ENCODE measurements at places on chromosomes 1 and 21.

DNA sequence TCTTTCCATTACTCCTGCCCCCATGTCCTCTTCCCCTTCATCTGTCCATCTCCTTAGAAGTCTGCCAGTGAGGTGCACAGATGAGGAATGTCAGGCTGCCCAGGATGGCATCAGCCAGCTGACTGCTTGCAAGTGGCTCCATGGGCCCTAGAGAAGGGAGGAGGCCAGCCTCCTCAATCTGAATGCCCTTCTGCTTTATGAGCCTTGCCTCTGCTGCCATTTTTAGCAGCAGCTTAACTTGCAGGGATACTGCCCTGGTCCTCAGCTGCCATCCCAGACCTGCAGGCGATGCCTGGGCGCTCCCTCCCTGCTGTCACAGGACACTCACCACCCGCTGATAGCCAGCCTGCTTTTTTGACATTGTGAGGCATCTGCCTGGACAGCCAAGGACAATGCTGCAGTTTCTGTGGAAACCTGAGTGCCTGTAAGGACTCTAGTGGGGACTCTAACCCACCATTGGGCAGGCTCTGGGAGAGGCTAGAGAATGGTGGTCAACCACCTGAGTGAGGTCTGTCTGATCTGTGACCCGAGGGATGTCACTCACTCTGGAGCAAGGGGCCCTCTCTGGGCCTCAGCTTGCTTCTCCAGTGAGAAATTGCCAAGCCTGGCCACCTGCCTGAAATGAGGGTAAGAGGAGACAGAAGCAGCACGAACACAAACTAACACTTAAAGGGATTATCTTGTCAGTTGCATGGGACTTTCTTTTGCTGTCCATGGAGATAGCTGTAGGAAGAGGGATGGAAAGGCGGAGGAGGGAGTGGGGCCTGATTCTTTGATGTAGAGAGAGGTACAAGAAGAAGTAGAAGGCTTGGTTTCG, 185.0 kb downstream of the MIS18A start:
- no peak for DNase-seq
- no peaks in the 10 kb centered on the region for H3K27me3 ChIP-seq
- no peaks in the 10 kb centered on the region for H3K36me3 ChIP-seq
- no peak overlapping the region for H3K4me3 ChIP-seq

DNA sequence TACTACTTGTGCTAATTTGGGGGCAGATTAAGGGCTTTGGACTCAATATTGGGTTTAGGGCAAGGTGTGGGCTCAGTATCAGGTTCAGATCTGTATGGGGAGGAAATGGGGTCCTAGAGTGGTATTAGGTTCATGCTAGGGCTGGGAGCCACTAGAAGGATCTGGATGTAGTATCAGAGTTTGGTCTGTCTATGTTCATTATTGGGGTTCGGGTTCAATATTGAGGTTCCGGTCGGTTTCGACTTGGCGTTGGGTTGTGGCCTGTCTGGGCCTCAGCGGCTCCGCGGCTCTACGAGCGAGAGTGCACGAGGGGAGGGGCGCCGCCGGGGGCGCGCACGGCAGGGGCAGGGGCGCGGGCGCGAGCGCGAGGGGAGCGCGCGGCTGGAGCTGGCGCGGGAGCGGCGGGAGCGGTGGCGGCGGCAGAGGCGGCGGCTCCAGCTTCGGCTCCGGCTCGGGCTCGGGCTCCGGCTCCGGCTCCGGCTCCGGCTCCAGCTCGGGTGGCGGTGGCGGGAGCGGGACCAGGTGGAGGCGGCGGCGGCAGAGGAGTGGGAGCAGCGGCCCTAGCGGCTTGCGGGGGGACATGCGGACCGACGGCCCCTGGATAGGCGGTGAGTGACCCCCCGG, at the start of gene PTPRF:
Gene PTPRF (plus strand): TSS at position 401 of the 624 bp plus-strand sequence. CDS start 14,193 bp downstream, outside the sequence.
- no peaks in the 10 kb centered on the region for H3K36me3 ChIP-seq
- peak within 1 kb of the TSS; percentile 98 for H3K27ac ChIP-seq
- no peaks in the 10 kb centered on the region for H3K27me3 ChIP-seq
- peaks cover 13% of the 10 kb centered on the region for H3K4me1 ChIP-seq
- H3K4me3 ChIP-seq = peak within 1 kb of the TSS; percentile 59

DNA sequence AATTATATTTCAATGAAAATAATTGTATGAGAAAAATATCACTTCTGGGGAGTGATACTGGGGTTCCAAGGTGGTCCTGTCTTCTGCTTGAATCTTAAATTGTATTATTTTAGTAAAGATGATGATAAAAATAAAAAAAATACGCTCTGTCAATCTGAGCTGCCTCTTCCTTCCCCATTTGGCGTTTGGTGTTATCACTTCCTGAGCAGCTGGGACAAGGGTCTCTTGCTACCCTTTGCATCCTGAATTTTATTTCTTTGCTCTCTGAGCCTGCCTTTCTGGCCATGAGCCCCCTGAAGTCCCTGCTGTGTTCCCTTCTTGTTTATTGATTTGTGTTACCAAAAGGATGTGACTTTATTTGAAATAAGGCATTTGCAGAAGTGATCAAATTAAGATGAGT, 111.0 kb downstream of the KCNJ6 start:
- H3K4me1 ChIP-seq = no peaks in the 10 kb centered on the region
- no peak overlapping the region for H3K27ac ChIP-seq
- no peaks in the 10 kb centered on the region for H3K27me3 ChIP-seq
- H3K4me3 ChIP-seq = no peak overlapping the region
- H3K36me3 ChIP-seq = no peaks in the 10 kb centered on the region

GRCh38 chr1:15788624-15789301, 18.7 kb downstream of the UQCRHL start:
- H3K36me3 ChIP-seq = no peaks in the 10 kb centered on the region
- H3K27me3 ChIP-seq = no peaks in the 10 kb centered on the region

- H3K36me3 ChIP-seq = no peaks in the 10 kb centered on the region
- H3K4me1 ChIP-seq = no peaks in the 10 kb centered on the region
- no peak overlapping the region for H3K27ac ChIP-seq
- H3K4me3 ChIP-seq = no peak overlapping the region
- DNase-seq = no peak
Measured at GRCh38 chr1:30524840-30525617, 198.4 kb downstream of the MATN1 start.

DNA sequence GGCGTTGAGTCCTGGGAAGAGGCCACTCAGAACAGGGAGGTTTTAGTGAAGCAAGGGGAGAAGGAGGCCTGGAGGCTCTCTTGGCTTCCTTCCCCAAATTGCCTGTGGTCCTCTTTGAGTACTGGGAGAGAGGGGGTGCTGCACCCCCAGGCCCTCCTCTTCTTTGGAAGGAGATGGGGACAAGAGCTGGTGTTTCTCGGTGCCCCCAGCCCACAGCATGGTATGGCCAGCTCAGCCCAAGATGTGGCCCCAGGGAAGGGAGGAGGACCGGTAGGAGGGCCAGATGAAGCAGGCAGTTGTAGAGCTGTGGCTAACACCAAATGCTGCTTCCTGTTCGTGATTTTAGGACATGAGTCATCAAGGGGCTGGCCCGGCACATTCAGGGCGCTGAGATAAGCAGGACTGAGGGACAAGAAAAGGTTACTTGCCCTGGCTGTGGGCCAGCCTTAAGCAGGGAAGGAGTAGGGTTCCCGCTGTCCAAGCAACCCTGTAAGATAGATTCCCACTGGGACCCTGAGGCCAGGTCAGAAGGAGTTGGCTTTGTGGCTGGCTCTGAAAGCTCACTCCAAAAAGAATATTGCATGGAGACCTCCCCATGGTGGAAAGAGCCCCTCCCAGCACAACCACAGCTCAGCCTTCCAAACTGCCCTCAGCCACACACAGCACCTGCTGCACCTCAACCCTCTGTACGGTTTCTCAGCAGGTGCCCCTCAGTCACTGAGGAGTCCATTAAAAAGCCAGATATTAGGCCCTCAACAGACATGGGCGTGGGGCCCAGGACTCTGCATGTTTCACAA, 4.9 kb upstream of the TNFRSF1B start:
- no peaks in the 10 kb centered on the region for H3K36me3 ChIP-seq
- H3K4me1 ChIP-seq = no peaks in the 10 kb centered on the region
- peak; percentile 73 for DNase-seq
- H3K27me3 ChIP-seq = no peaks in the 10 kb centered on the region

- no peak overlapping the region for H3K4me3 ChIP-seq
- no peaks in the 10 kb centered on the region for H3K4me1 ChIP-seq
- H3K27me3 ChIP-seq = no peaks in the 10 kb centered on the region
- no peak for DNase-seq
- H3K36me3 ChIP-seq = no peaks in the 10 kb centered on the region
- H3K27ac ChIP-seq = no peak overlapping the region
Measured at GRCh38 chr1:218694636-218695035, 349.5 kb downstream of the TGFB2 start.

DNA sequence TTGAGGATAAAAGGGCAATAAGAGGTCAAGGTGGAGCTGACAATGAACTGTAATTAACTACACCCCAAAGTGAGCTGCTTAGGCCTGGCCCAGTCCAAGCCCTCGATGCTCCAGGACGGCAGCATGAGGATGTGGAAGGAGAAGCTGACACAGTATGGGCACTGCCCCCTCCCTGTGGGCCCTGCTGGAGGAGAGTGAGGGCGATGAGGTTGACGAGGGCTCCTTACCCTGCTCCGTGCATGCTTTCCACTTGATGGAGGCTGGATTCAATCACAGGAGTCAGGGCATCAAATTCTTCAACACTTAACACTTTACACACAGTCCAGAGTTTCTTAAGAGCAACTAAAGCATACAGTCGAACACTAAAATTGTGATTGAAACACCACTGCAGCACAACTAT, 32.4 kb downstream of the COA6 start:
- no peaks in the 10 kb centered on the region for H3K27me3 ChIP-seq
- no peaks in the 10 kb centered on the region for H3K36me3 ChIP-seq
- no peak overlapping the region for H3K4me3 ChIP-seq
- H3K4me1 ChIP-seq = no peaks in the 10 kb centered on the region
- H3K27ac ChIP-seq = no peak overlapping the region
- no peak for DNase-seq

GRCh38 chr21:41634211-41634694, 126.3 kb upstream of the TMPRSS2 start:
- no peaks in the 10 kb centered on the region for H3K4me1 ChIP-seq
- peak; percentile 92 for DNase-seq
- H3K36me3 ChIP-seq = no peaks in the 10 kb centered on the region
- H3K27ac ChIP-seq = peak overlapping the region; percentile 78
- H3K27me3 ChIP-seq = no peaks in the 10 kb centered on the region
- H3K4me3 ChIP-seq = no peak overlapping the region

- no peaks in the 10 kb centered on the region for H3K4me1 ChIP-seq
- H3K36me3 ChIP-seq = no peaks in the 10 kb centered on the region
- H3K27me3 ChIP-seq = no peaks in the 10 kb centered on the region
- H3K27ac ChIP-seq = no peak overlapping the region
- DNase-seq = no peak
Measured at GRCh38 chr1:199041173-199041914, 402.5 kb downstream of the PTPRC start.

- no peaks in the 10 kb centered on the region for H3K4me1 ChIP-seq
- no peak for DNase-seq
- H3K27me3 ChIP-seq = no peaks in the 10 kb centered on the region
Measured at GRCh38 chr1:15075817-15076216, 77.7 kb upstream of the TMEM51 start.

DNA sequence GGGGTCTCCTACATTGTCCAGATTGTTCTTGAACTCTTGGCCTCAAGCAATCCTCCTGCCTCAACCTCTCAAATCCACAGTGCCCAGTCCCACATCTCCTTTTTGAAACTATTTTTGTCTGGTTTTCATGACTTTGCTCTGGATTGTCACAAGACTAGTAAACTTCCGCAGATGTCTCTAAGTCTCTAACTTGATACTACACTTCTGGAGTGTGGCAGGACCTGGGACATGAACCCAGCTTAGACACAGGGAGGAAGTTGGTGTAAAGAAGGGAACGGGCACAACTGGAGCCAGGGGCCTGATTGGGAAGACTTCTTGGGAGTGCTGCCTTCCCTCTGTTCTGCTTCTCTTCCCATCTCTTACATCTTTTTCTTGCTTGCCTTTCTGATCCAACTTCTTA, 16.2 kb upstream of the DISC1 start:
- DNase-seq = no peak
- H3K27ac ChIP-seq = no peak overlapping the region
- H3K27me3 ChIP-seq = no peaks in the 10 kb centered on the region
- H3K4me1 ChIP-seq = no peaks in the 10 kb centered on the region
- no peaks in the 10 kb centered on the region for H3K36me3 ChIP-seq

DNA sequence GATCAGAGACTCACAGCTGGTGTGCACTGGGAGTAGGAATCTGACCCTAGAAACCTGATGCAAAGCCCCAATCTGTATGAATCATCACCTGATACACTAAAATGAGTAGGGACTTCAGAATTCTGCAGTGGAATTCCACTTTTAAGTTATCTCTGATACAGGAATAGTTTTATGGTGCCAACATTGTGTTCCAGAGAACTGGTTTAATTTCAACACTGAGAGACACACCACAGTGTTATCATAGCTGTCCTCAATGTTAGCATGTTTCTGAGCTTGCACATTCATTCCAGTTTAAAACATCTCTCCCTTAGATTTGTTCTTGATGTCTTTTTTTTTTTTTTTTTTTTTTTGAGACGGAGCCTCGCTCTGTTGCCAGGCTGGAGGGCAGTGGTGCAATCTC, 7.1 kb downstream of the UTS2 start:
- H3K27me3 ChIP-seq = no peaks in the 10 kb centered on the region
- H3K4me3 ChIP-seq = no peak overlapping the region
- no peak for DNase-seq
- no peaks in the 10 kb centered on the region for H3K4me1 ChIP-seq
- H3K27ac ChIP-seq = no peak overlapping the region

- H3K4me1 ChIP-seq = no peaks in the 10 kb centered on the region
- H3K4me3 ChIP-seq = no peak overlapping the region
- H3K27me3 ChIP-seq = no peaks in the 10 kb centered on the region
- DNase-seq = no peak
Measured at GRCh38 chr1:223189903-223190724, 47.1 kb upstream of the TLR5 start.

DNA sequence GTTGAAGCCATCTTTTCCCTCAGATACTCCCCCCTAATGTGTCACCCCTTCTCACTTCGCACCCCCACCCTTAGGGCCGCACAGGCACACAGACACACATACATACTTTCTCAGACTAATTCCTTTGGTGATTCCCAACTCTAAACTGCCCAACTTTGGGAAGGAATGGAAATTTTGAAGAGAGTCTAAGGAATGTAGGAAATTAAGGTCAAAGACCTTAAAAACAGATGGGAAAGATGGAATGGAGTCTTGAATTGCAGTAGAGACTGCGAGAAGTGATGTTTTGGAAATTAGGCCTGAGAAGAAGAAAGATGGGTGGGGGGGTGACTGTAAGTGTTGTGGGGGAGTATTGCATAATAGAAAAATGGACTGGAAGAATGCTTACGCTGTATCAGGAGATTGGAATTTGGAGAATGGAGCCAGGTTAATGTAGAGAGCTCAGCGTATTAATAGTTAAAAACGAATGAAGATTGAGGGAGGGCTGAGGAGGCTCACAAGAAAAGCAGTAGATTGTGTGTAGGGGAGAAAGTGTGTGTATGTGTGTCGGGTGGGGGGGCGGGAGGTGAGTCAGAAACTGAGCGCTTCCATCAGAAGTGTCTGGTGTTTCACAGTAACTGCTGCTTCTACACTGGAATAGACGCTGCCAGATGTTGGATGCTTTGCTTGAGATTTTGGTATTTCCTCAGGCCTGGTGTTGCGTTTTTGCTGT, 1.7 kb downstream of the PIP5K1A start:
- no peak for DNase-seq
- H3K36me3 ChIP-seq = no peaks in the 10 kb centered on the region
- H3K4me3 ChIP-seq = peak overlapping the region; percentile 65

All from breast epithelium (tissue), 4 donors.